Right forelimb (tissue), 1 donor: ENCODE measurements at places on chromosomes 2 and 18.

DNA sequence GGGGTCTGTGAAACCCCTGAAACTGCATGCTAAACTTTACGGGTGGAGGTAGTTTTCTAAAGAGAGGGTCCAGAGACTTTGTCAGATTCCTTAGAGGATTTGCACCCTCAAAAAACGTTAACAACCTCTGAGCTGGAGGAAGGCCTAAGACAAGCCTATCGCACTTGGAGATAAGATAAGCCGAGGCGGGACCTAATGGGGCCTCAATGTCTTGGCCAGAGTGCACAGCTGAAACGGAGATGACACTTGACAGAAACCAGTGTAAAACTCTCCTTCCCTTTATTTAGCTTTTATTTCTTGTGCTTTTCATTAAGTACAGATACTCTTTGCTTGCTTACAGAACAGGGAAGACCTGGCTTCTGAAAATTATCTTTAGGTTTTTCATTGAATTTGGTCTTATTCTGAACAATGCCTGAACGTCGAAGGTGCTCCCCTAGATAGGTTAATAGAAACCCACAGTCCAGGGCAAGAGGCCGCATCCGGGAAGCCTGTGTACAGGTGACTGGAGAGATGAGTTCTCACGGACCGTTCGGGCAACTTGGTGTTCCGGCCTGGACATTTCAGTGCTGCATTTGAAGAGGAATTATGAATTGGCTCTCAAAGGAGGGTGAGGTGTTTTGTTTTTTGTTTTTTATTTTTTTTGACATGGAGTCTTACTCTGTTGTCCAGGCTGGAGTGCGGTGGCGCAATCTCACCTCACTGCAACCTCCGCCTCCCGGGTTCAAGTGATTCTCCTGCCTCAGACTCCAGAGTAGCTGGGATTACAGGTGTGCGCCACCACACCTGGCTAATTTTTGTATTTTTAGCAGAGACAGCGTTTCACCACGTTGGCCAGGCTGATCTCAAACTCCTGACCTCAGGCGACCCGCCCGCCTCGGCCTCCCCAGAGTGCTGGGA lies 49.7 kb downstream of the SH3BP4 start:
- no peak for DNase-seq

- no peak for DNase-seq
These were observed 14.2 kb downstream of the SPEG start for GRCh38 chr2:219448776-219449341.

GRCh38 chr2:150985741-150986140 lies 275.9 kb downstream of the RBM43 start:
- no peak for DNase-seq

GRCh38 chr18:51480407-51481261 lies 283.2 kb upstream of the MEX3C start:
- no peak for DNase-seq

DNA sequence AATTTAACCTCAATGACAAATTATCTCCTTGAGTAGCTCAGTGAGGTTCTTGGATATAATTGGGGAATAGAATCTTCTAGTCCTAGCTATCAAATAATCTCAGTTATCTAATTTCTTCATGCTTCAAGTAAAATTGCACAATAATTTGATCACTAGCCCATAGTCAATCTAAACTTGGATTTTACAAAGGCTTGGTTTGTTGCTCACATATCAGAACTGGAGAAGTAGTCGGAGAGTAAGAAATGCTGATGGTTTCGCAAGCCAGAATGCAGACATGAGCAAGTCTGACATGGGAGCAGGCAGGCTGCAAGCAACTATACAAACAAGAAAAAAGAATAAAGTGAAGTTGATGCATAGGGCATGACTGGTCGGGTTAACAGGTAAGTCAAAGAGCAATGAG lies 11.7 kb upstream of the PDE11A start:
- DNase-seq: no peak

GRCh38 chr18:13804305-13804704 lies 19.6 kb upstream of the MC5R start:
- DNase-seq: no peak

DNA sequence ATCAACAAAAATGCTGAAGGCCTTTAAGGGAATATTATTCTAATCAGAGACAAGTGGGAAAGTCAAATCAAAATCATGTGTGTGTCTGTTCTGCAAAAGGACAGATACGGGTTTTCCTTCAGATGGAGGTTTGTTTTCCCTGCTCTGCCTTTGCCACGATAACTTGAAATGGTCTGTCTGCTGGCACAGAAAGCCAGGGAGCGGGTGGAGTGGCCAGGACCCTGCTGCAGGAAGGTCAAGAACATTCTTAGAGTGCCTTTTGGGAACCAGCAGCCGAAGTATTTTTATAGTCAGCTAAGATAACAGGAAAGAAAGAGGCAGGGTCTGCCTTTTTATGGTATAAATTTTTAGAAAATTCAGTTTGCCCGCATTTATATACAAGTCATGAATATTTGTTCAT lies 234.2 kb downstream of the LTBP1 start:
- no peak for DNase-seq

DNA sequence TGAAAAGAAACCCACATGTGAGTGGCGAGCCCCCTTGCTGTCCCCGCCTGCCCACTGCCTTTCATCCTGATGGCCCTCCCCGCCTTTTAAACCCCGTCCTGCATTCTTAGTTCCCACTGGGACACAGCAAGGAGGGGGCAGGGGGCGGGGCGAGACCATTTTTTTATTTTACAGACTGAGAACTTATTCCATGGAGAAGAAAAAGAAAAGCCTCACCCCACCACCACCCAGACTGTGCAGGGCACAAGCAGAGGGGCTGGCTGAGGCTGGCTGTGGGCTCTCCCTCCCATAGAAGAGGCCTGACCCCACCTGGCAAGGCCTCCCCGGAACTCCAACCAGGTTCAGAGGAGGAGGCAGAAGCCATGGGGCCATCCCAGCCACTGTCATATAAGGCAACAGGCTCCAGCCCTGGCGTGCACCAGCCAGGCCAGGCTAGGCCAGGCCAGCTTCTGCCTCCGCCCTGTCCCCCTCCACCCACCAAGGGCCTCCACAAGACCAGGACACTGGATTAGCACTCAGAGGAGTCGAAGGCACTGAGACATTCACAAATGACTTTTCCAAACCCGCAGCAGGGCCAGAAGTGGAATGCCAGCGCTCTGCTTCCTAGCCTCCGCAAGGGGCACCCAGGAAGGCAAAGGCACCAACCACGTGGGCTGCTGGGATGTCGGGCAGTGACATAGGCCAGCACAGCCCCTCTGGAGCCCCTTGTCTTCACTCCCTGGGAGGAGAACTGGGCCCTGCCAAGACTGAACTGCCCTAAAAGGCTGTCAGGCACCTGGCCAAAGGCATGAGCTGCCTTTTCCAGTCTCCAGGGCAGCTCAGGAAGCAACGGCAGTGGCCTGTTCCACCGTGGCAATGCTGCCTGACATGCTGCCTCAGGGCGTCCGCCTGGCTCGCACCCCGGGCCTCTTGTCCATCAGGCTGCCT lies 37.5 kb upstream of the SEMA4C start:
- peak; percentile 86 for DNase-seq
